GM03348 (cell line): ENCODE measurements at places on chromosomes 2 and 18.

DNA sequence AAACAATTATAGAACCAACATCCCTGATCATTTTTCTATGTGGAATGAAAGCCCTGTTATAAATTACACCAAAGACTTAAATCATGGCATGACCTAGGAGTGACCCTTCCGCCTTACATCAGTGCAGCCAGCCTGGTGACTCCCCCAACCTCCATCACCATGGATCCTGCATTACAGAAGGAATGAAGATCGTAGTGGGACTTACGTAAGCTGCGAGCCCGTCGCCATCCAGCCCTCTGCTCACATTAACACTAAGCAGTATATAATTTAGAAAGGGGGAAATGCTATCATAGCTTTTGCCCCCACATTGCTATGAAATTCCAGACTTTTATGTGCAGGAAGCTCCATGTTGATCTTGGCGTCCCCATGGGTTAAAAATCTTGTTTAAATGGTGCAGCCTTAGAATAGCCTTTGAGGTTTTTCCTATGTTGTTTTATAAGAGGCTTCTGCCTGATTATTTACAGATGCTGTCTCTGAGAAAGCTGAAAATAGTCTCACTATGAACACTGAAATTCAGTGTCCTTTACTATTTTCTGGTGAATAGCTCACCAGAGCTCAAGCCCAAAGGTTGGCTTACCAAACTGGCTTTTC, 76.3 kb downstream of the COLEC12 start:
- DNase-seq, result no peak

- peak; percentile 84 for DNase-seq
Measured at GRCh38 chr2:236972491-236973342, 113.0 kb upstream of the COPS8 start.

DNA sequence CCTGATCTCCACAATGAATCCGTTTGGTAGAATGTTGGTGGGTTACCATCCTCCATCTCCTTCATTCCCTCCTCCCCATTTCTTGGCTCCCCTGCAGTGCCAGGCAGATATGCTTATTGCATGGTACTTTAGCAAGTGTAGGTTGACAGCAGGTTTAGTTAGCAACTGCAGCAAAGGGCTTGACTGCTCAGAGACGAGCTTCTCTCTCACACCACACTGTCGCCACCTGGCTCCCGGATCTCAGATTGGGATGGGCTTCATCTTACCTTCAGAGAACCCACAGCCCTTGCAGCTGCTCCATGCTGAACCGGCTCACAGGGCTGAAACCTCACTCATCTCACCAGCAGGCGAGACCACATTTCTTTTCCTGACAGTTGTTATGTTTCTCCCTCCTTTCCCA, 88.8 kb downstream of the VWA3B start:
- no peak for DNase-seq

DNA sequence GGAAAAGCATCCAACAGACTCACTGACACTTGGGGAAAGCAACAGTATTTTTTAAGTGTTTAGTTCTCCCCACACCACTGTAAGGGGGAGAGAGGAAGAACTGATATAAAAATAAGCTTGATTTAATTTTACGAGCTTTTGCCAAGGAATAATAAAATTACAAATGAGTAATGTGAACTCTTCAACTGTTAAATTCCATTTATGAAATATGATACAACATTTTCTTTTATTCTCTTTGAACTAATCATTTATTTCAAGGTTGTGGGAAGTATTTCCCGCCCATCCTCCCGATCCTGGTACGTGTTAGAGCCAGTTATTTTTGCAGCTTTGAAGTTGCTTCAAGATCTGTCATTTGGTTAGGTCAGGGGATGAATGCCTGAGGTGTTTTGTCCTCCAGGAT, 35.2 kb downstream of the WDPCP start:
- DNase-seq, result peak; percentile 9

GRCh38 chr2:71788601-71789240, 335.4 kb downstream of the DYSF start:
- DNase-seq, result no peak

DNA sequence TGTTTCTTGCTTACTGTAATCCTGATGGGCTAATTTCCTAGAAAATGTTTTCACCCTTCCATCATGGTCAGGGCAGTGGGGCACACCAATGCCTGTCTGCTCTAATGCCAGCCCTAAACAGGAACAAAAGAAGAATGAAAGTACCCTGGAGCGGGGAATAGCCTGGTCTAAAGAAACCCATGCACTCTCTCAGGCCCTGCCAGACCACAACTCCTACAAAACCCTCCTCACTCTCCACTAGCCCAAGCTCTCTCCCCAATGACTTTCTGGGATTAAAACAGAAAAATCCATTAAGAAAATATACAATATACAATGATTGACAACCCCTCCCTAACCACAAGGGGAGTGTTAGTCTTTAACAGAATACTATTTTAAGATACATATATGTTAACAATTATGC, 67.6 kb downstream of the AAK1 start:
- no peak for DNase-seq

GRCh38 chr2:174522553-174522952, 35.7 kb upstream of the GPR155 start:
- peak; percentile 30 for DNase-seq

DNA sequence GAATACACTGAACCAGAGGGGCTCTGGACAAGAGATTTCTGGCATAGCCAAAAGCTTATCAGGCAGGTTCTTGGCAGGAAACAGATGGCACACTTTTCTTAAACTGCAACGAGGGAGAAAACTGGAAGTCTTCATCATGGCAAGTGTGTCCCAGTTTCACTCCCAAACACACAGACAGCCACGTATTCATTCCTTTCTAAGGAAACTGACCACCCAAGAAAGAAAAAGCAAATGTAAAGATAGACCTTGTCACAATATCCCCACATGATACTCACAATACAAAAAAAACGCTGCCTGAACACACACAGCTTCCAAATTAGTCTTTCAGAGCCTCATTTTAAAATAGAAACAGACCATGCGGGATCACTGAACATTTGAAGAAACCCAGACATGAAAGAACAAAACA, 40.6 kb upstream of the RTTN start:
- no peak for DNase-seq

- peak; percentile 25 for DNase-seq
Measured at GRCh38 chr2:188600536-188601210, 309.0 kb downstream of the GULP1 start.

DNA sequence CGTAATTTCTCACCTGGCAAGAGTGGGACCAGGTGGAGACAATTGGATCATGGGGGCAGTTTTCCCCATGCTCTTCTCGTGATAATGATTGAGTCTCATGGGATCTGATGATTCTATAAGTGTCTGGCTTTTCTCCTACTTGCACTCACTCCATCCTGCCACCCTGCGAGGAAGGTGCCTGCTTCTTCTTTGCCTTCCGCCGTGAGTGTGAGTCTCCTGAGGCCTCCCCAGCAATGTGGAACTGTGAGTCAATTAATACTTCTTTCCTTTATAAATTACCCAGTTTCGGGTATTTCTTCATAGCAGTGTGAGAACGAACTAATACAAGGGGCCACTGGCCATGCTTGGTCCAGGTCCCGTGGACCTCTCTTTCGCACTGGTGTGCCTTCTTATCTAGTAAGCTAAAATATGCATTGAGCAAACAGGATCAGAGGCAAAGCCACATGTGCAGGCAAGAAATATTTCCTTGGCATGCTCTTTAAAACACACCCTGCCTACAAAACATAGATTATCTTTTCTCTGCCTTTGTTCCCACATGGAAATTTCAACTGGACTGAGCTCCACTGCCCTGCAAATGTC, 821.1 kb downstream of the TRIB2 start:
- no peak for DNase-seq

- DNase-seq, result no peak
Measured at GRCh38 chr2:128715360-128715759, 396.7 kb upstream of the HS6ST1 start.

DNA sequence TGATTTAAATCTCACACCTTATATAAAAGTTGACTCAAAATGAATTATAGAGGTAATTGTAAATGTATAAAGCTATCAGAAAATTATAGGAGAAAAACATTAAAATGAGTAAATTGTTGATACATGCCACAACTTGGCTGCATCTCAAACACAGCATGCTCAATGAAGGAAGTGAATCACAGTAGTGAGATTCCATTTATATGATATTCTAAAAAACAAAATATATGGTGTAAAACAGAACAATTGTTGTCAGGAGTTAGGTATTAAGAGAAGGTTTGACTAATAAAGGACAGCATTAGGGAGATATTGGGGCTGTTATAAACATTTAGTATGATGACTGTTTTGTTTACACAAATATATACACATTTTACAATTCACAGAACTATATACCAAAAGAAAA, 356.6 kb upstream of the CELF4 start:
- DNase-seq, result no peak

DNA sequence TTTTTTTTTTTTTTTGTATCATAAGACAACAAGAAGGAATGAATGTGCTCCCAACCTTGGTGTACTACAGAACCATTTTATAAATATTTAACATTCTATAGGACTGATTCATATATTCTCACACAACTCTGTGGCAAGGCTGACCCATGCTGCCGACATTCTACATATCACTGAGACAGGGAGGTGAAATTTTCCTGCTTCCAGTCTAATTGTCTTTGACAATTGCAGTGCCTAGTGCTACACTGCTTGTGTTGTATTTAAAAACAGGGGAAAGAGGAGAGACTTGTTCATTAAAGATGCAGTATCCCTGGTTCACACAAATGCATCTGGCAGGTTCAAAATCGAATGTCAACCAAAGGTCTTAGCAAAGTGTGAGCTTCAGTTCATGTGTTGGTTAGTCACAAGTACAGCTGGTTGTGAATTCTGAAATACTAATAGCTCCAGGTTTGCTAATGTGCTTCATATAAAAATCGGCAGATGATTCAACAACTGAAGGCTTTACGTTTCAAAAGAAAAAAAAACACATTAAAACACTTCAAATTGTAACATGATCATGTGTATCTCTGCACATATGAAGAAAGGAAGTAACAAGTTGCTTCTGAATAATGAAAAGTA, 130.8 kb downstream of the FIGN start:
- peak; percentile 10 for DNase-seq

- DNase-seq, result no peak
Measured at GRCh38 chr18:51527826-51528225, 330.3 kb upstream of the MEX3C start.

- DNase-seq, result no peak
Measured at GRCh38 chr2:240413813-240414429, 21.5 kb upstream of the GPC1 start.

GRCh38 chr2:30287857-30288513, 56.7 kb downstream of the LBH start:
- DNase-seq, result no peak
